ENCODE measurements at places on chromosomes 5 and 9.

GRCh38 chr5:80961376-80962281, 1.5 kb downstream of the RASGRF2 start:
- DNase-seq, result peak; percentile 63

DNA sequence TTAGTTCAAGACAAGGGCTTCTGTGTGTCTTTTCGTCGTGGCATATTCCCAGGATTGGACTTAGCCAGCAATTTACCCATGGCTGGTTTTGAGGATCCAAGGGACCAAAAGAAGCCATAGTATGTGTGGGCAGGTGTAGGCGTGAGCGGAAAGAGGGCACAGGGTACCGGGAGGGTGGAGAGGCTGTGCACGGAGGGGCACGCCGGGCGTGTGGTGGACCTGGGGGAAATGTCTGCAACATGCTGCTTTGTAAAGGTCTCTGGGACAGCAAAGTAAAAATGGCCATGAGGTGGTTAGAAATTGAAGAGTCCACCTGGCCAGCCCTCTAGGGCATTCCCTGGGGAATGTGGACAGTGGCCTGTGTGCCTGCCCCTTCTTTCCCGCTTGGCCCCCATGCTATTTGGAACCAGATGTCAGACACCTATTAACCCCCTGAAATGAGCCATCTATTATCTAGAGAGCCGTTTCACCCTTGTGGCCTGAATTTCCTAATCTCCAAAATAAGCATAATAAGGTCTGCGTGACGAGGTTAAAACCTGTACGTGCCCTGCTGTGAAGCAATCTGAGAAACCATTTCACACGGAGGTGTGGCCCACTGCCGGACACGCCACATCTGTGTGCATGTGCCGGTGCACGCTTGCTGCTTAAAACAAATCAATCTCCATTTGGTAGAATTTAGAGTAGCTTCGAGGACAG, 5.1 kb downstream of the FLT4 start:
- DNase-seq, result no peak

- no peak for DNase-seq
Observed at GRCh38 chr5:152412129-152412528, 7.0 kb upstream of the NMUR2 start.

GRCh38 chr9:72476617-72477437, 44.6 kb upstream of the TMC1 start:
- DNase-seq, result no peak

GRCh38 chr5:68529581-68529980, 314.0 kb downstream of the PIK3R1 start:
- no peak for DNase-seq

DNA sequence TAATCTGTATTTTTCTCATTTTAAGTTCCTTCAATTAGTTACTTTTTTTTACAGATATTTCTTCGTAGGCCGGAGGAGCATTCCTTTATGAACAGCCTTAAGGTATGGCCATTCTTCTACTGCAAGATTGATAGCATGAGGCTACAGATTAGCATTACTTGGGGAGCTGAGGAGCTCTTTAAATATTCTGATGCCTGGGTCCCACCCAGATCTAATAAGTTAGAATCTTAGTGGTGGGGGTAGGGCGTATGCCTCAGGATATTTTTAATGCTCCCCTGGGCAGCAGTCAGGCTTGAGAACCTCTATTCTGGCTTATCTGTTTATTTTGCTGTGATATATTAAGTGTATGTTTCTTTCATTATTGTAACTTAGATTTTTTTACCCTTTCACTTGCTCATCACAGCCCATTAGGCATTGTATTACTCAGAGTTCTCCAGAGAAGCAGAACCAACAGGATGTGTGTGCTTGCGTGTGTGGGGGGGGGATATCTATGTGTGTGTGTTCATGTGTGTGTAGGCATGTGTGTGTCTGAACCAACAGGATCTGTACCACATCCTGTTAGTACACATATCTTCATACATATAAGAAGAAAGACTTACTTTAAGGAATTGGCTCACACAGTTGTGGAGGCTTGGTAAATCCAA, 91.8 kb upstream of the MTAP start:
- no peak for DNase-seq

DNA sequence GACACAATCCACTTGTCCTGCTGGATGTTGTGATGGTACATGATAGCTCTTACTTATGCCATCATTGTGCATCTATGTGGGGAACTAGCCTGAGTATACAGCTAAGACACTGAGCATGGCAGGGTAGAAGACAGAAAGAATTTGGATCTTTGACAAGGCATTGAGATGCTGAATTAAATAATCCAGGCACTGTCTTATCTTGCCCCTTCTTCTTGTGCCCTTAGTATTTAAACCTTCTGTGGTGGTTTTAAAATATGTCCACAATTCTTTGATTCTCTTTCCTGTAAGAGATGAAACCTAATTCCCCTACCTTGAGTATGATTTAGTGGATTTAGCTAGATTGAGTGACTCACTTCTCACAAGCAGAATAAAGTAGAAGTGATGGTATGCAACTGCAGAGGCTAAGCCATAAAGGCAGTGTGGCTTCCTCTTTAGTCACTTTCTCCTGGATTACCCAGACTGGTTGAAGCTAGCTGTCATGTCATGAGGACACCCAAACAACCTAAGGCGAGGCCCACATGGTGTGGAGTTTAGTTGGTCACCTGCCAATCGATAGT, 174.0 kb upstream of the NREP start:
- DNase-seq, result no peak

- DNase-seq, result no peak
Observed at GRCh38 chr5:77262697-77263096, 52.2 kb downstream of the PDE8B start.
